NCI-H345 (cell line): ENCODE measurements at places on chromosomes 1 and 21.

DNA sequence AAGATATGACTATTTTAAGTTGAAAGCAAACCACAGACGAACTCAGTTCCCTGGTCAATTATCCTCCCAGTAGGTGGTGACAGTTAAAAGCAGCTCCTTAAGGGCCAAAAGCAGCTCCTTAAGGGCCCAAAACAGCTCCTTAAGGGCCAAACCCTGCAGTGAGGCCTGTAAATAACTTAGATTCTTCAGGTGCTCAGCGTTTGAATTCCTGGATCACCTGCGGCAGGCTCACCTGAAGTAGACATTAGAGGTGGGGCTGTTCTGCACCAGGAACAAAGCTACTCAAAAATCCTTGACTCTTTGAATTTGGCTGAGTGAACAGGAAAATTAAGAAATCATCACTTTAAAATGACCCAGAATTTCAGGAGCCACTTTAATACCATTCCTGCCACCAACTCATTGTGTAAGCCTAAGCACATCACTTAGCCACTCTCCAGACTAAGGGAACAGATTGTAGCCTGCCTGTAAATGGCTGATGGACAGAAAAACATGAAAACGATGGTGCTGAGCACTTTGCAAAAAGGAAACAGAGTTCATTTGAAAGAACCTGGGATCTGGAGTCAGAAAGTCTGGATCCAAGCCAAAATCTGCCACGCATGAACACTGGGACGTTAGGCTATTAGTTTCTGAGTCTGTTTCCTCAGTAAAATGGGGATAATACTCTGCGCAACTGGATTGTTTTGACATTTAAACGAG lies 126.9 kb downstream of the LRIG2 start:
- DNase-seq, result peak; percentile 71

- DNase-seq, result peak; percentile 87
Observed at GRCh38 chr1:174954671-174955669, 44.8 kb upstream of the CACYBP start.

GRCh38 chr1:187408212-187409004 lies 579.7 kb downstream of the PLA2G4A start:
- no peak for DNase-seq

DNA sequence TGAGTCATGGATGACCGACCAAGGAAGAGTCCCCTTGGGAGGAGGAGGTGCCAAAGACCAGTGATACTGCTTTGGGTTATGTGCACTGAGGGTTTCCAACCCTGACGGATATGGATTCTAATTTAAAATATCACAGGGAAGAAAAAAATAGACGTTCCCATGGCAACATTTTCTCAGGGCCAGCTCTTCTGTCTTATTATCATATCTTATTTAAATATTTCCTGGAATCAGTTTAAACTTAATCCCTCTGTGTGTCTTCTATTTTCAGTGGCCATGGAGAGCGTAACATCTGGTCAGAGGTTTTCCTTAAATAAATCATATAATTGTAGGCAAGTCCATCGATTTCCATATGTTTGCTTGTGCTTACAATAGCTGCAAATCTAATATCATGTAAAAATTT lies 205.4 kb upstream of the FMN2 start:
- DNase-seq, result no peak

DNA sequence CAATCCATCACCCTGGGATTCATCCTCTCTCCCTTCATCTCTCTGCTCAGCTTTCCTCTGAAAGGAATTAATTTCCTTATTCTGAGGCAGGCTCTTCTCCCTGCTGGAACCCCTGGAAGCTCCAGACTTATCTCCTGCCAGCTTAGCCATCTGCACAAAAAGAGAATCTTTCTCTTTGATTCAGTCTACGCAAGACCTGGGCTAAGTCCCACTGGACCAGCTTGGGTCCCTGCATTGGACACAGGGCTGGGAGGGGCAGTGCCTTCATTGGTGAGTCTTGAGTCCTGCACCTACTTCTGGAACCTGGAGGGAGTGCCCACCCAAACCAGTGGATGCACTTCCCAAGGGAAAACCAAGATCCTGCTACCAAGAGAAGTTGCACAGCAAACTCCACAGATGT lies 271.7 kb upstream of the CSF3R start:
- no peak for DNase-seq
